CD4-positive, alpha-beta T cell treated with Interleukin-12 subunit alpha and Interleukin-12 subunit beta, for 1 hour (primary cell): ENCODE measurements at places on chromosomes 1 and 21.

DNA sequence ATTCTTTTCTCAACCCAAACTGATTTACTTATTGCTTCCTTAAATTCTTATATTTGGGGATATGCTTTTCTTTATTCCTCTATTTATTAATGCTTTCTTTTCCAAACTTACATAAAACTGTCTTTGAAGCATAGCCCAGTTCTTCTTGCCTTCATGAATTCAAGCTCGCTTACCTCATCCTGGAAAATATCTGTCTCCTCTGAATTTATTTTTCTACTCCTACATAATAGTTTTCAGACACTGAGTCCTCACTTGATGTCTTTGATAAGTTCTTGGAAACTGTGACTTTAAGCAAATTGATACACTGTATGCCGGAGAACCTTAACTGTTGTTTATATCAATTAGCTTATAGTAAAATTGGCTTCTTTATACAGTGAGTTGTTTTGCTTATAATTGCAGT lies 93.8 kb downstream of the ZFYVE9 start:
- DNase-seq, result no peak

- no peak for DNase-seq
Measured at GRCh38 chr1:67536957-67537666, 106.9 kb upstream of the SERBP1 start.

GRCh38 chr1:231883382-231883781 lies 256.8 kb downstream of the DISC1 start:
- DNase-seq, result no peak

- peak; percentile 47 for DNase-seq
Measured at GRCh38 chr1:85278853-85279314, 2.5 kb upstream of the BCL10 start.

DNA sequence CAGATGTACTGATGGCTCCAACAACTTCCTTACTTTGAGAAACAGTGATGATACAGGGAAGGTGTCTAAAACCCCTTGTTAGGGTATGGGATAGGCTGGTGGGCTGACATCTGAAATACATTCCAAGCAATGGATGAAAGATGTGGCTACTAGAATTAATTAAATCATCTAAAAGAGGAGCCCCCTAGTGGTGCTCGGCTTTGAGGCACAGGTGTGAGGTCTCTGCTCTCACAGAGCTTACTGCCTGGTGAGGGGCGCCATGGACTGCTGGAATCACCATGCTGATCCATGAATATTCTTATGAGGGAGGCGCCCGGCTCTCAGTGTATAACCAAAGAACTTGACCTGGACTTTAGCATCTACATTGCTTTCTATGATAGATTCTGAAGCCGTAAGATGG lies 48.5 kb downstream of the GNG4 start:
- peak; percentile 8 for DNase-seq

- no peak for DNase-seq
Measured at GRCh38 chr1:200415789-200416593, 6.2 kb upstream of the ZNF281 start.

DNA sequence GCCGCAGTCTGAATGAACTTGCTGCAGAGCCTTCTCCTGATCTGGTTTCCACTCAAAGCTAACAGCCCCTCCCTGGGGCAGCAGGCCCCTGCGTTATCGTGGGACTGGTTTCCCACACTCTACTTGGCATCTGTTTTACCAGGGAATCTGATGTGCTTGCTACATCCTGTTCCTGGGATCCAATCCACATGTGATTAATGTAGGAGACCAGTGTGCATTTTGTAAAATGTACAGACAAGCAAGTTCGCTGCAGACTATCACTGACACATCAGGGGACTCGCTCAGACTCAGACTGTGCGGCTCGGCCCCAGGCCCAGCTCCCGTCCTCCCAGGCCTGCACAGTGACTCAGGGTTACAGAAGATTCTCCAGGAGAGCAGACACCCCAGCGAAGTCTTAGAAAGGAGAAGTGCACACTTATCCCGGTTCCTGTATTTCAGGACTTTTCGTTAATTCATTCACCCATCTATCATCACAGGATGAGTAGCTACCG lies 340.1 kb downstream of the MATN1 start:
- no peak for DNase-seq

GRCh38 chr1:70934194-70934961 lies 113.2 kb downstream of the PTGER3 start:
- no peak for DNase-seq

DNA sequence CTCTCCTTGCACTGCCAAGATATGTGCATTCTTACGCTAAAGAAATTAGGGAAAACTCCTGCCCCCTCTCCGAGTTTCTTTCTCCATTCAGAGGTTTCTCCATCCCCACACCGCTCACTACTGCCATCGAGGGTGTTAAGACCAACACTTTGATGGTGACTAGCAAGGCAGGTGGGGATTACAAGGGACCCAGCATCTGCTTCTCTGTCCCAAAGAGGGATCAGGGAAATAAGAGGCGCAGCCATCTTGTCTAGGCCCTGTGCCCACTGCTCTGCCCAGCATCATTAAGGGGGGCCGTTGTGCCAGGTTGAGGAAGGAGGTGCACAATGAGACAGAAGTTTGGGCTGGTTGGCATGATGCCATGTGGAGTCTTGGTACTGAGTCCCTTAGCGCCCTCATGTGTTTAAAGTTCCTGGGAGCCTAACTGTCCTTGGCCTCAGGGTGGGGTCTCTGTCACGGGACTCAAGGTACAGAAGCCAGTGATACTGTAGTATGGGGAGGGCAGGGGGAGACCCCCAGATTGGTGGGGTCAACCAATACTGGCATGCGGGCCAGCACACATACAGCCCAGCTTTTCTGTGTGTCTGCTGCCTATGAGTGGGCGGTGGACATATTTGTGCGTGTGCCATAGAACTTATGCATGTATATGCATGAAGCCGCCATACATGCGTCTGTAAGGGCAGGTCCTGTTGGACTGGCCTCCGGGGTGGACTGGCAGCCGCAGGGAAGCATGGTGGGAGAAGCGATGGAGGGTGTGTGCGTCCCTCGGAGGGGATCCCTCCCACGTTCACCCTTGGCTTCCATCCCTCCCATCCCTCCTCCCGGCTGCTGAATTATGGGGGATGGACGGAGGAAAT lies 5.5 kb downstream of the EFNA3 start:
- peak; percentile 45 for DNase-seq

DNA sequence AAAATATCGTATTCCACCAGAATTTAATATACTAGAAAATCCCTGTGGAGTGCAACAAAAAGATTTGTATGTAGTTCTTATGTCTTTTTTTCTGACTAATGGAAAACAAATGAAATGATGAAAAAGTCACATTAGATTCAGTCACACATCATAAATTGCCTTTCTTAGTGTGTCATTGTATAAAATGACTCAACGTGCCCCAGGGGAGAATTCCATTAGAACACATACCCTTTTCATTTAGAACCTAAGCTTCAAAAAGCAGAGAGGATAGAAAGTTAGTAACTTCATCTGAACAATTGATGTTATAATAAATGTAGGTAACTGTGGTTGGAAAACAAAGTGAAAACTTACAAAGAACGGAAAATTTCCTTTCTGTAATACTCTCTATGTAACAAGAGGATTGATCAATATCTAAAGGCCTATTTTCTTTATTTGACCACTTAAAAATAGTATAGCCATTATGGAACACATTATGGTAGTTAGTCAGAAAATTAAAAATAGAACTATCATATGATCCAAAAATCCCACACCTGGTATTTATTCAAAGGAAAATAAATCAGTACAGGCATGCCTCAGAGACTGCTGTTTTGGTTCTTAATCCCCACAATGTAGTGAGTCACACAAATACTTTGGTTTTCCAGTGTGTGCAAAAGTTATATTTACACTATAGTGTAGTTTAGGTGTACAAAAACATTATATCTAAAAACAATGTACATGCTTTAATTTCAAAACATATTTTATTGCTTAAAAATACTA lies 1016.1 kb downstream of the KCNT2 start:
- no peak for DNase-seq

- DNase-seq, result no peak
Measured at GRCh38 chr1:78475888-78476610, 14.7 kb upstream of the PTGFR start.

DNA sequence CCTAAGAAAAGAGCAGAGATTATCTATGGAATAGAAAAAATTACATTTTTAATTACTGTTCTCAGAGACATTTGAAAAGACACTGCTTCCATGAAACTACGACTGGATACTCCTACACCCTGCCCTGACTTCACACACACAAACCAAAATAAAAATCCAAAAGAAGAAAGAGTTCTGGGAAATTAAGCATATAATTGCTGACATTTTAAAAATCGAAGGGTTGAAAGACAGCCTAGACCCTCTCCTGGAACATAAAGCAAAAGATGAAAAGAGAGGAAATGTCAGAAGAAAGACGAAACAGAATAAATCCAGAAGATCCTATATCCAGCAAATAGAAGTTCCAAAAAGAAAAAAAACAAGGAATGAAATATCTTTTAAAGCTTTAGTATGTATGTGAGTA lies 32.8 kb upstream of the EEIG2 start:
- no peak for DNase-seq

GRCh38 chr1:76891931-76892622 lies 24.8 kb downstream of the ST6GALNAC5 start:
- no peak for DNase-seq

GRCh38 chr1:119808972-119809550 lies 2.2 kb downstream of the REG4 start:
- DNase-seq, result peak; percentile 60

- no peak for DNase-seq
Measured at GRCh38 chr1:228463009-228463558, 24.1 kb upstream of the RNF187 start.

GRCh38 chr1:82398357-82398756 lies 597.6 kb downstream of the ADGRL2 start:
- DNase-seq, result no peak

- no peak for DNase-seq
Measured at GRCh38 chr1:150410582-150411101, 46.7 kb downstream of the RPRD2 start.

DNA sequence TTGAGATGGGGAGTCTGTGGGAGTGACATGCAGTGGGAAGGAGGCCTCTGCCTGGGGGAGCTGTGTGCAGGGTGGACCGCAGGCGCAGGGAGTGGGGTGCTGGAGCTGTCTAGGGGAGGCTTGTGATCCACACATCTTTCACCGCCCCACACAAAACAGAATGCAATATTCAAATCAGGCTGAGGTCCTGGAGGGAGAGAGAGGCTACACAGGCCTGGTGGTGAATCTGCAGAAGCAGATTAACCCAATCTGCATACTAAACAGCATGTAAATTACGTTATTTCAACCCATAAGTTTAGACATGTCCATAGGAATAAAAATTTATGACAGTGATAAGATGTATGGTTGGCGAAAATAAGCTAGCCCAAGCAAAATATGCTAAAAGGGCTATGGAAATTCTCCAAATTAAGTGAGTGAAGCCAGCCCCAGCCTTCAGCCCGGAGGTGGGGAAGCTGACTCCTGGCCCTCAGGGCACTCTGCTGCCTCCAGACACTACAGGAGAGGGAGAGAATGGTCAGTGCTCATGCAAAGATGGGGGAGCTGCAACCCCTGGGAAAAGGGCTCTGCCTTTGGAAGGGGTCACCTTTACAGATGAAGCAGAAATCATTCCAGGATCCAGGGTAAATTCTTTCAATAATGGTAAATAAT lies 156.2 kb upstream of the CTTNBP2NL start:
- no peak for DNase-seq

DNA sequence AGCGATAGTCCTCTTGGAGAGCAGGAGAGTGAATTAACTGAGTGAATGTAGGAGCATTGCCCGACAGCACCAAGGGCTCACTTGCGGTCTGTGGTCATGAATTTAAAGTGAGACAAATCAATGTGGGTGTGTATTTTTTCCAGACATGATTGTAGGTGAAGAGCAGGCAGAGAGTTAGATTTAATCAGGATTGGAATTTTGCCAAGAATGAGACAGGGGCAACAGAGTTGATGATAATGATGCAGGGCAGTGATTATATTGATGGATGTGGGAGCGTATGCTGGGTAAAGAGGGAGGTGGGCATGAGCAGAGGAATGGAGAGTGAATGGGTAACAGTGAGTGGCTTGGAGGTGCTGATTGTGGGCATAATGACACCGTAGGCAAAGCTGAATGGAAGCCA lies 20.0 kb upstream of the SYT6 start:
- DNase-seq, result no peak
